NCI-H446 (cell line): ENCODE measurements at places on chromosomes 12 and 14.
A peak's percentile ranks its signal among the peaks of the same experiment; 100 is the strongest.

GRCh38 chr14:30349520-30349919, 209.4 kb upstream of the G2E3 start:
- DNase-seq: no peak

GRCh38 chr12:19800884-19801283, 361.6 kb downstream of the AEBP2 start:
- no peak for DNase-seq

DNA sequence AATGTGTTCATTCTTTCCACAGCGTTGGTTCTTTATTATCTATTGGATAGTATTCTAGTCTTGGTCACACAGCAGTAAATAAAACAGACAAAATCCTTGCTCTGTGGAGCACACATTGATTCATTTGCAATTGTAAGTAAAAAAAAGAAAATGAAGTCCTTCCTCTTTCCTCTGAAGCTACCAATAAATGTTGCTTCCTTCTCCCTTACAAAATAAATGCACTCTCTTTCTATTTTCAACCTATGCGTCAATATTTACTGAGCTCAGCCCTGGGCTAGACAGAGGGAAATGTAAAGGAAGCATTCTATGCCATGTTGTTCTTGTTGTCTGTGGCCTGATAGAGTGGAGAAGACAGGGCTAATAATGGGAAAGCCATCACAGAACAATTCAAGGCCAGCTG, 2.9 kb downstream of the ABHD12B start:
- DNase-seq: no peak

GRCh38 chr12:75489613-75490210, 9.2 kb downstream of the GLIPR1 start:
- peak; percentile 8 for DNase-seq

DNA sequence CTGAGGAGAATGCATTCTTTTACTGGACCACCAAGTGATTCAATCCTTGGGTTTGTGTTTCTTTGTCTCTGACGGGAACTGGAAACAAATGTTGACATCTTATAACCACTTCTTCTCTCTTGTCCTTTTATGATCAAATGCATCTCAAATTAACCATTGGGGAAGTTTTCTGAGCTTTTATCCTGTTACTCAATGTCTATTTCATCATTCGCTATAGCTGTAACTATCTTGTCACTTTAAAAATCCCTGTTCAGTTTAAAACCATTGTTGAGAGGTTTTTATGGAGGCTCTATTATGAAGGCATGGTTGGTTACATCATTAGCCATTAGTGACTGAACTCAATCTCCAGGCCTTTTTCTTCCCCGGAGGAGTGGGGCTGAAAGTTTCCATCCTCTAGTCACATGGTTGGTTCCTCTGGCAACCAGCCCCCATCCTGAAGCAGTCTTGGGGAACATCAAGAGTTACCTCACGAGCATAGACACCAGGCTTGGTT, 2.7 kb upstream of the CLEC6A start:
- no peak for DNase-seq

DNA sequence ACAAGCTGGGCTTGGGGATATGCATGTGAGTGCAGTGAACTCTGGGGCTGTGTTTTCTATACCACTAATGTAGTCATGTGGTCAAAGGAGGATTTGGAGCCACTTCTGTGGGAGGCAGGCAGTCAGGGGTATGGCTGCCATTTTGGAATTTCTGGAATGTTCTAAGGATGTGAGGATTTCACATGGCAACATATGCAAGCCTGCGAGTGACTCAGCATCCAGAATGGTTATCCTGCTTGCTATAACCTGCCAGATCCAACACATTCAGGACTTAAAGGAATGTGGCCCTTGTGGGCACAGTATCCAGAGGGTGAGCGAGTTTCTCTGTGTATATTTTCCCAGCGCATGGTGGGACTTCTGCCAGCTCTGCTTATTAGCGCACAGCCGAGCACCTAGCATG, 249.2 kb upstream of the PWP1 start:
- no peak for DNase-seq

DNA sequence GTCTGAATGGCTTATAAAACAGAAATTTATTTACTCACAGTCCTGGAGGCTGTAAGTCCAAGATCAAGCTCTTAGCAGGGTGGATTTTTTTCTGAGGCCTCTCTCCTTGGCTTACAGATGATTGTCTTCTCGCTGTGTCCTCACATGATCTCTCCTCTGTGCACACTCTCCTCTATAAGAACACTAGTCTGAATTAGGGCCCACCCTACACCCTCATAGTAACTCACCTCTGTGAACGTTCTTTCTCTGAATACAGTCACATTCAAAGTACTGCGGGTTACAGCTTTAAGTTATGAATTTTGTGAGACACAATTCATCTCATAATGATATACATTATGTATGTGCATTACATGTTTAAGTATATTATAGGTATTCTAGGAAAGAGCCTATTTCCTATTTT, 135.7 kb upstream of the ATXN7L3B start:
- DNase-seq: no peak

GRCh38 chr12:123044351-123044750, 63.9 kb downstream of the ARL6IP4 start:
- no peak for DNase-seq

GRCh38 chr12:109587921-109588320, 14.3 kb downstream of the MVK start:
- no peak for DNase-seq

- DNase-seq: no peak
These were observed 463.6 kb downstream of the NRXN3 start for GRCh38 chr14:78633752-78634151.

DNA sequence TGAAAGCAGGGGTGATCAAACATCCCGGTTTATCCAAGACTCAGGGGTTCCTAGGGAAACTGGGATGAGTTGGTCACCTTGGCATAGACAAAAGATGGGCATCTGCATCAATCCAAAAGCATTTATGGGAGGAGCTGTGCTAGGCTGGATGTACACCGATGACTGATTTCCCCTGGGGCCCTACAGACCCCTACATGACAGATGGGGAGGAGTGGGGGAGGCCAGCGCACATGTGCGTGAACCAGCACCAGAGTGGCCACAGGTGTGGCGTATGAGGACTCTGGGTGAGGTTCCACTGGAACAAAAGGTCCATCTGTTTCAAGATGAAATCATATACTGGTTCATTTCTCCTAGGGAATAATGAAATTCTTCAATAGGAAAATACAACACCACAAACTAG, 210.4 kb downstream of the ITPR2 start:
- DNase-seq: no peak

GRCh38 chr12:22268406-22268805, 66.1 kb downstream of the ST8SIA1 start:
- no peak for DNase-seq

- DNase-seq: no peak
These were observed 321.2 kb upstream of the FAR2 start for GRCh38 chr12:28827861-28828260.

GRCh38 chr12:24467226-24467625, 481.7 kb downstream of the BCAT1 start:
- no peak for DNase-seq

GRCh38 chr14:101125313-101125712, 221.8 kb upstream of the RTL1 start:
- no peak for DNase-seq

DNA sequence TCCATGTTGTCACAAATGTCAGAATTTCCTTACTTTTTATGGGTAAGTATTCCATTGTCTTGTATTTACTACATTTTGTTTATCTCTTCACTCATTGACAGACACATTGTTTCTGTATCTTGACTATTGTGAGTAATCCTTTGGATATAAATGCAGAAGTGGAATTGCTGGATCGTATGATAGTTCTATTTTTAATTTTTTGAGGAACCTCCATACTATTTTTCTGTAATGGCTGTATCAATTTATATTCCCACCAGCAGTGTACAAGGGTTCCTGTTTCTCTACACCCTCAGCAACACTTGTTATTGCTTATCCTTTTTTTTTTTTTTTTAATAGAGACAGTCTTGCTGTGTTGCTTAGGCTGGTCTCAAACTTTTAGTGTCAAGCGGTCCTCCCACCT, 3.5 kb upstream of the KICS2 start:
- no peak for DNase-seq

DNA sequence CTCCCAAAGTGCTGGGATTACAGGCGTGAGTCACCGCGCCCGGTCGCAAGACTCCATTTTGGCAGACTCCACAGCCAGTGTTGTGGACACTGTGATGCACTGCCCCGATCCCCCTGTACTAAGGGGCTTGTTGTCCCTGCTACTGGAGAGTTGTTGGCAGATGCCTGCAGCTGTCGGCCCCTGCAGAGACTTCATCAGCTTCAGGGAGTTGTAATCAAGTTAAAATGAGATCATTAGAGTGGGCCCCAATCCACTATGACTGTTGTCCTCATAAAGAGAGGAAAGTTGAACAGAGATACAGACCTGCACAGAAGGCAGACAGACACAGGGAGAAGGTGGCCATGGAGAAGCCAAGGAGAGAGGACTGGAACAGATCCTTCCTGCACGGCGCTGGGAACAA, 23.7 kb upstream of the TUBA1A start:
- DNase-seq: no peak

DNA sequence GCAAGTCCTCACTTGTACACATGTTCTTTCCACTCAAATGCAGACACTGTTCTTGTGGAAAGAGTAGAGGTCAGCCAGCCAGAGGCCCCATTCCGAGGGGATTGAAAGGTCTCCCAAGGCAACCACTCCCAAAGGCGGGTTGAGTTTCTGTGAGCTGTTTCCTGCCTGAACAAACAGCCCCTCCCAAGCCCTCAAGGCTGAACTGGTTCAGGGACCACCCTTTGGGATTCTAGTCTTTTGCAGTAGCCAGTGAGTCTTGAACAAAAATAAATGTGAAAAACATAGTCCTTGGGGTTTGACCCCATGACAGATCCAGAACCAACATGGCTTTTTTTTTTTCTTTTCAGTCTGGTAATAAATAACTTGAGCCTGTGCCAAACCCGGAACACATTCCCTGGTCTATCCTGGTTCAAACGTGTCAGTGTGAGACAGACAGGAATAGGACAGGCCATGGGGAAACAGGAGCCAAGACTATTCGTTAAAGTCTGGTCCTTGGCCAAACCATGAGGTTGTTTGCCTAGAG, 17.6 kb upstream of the STK38L start:
- peak; percentile 7 for DNase-seq

GRCh38 chr12:76747245-76747644, 16.7 kb upstream of the ZDHHC17 start:
- DNase-seq: no peak

- DNase-seq: no peak
These were observed 41.6 kb upstream of the CSRP2 start for GRCh38 chr12:76920172-76921099.

DNA sequence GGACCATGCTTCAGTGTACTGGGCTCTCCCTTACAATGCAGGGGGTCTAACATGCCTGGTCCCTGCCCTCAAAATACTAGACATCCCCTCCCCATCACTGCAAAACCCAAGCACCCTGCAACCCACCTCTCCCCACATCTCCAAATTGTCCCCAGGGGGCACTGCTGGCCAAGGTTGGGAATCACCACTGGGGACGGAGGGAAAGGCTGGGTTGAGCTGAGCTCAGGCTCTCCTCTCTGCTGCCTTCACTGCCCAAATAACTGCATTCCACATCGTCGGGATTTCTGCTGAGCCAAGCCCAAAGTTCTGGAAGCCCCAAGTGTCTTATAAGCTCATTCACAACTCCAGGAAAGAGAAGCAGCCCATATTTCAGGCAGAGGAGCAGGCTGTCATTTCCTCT, 69.6 kb downstream of the NT5DC3 start:
- DNase-seq: no peak

DNA sequence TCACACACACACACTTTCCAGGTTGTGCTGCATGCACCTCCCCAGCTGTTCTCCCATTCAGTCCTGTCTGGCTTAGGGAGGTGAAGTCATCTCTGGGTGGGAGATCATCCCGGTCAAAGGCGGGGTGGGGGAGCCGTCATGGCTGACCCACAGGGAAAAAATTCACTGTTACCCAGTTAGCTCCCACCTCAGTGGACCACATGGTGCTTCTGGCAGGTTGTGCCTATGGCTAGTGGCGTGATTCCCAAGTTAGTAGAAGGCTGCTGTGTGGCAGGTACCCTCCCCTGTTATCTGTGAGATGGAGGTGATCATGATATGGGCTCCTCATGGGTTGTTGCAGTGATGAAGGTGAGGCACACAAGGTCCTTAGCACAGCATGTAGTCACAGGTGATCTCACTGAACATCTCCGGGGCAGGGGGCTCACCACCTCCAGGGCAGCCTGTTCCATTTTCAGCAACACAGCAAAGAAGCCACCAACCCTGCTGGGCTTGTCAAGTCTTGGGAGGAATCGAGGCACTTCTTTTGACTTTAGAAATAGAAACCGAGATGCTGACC, 154.9 kb upstream of the CCND2 start:
- DNase-seq: no peak

DNA sequence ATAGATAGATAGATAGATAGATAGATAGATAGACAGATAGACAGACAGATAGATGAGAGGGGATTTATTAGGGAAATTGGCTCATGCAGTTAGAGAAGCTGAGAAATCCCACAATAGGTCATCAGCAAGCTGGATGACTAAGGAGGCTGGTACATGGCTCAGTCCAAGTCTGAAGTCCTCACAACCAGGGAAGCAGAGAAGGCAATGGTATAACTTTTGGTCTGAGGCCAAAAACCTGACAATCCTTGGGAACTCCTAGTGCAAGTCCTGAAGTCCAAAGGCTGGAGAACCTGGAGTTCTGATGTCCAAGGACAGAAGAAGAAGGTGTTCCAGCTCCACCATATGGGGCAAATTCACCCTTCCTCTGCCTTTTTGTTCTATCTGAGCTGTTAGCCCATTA, 517.6 kb upstream of the ATP2B1 start:
- no peak for DNase-seq
